ENCODE measurements at places on chromosomes 2 and 18.

DNA sequence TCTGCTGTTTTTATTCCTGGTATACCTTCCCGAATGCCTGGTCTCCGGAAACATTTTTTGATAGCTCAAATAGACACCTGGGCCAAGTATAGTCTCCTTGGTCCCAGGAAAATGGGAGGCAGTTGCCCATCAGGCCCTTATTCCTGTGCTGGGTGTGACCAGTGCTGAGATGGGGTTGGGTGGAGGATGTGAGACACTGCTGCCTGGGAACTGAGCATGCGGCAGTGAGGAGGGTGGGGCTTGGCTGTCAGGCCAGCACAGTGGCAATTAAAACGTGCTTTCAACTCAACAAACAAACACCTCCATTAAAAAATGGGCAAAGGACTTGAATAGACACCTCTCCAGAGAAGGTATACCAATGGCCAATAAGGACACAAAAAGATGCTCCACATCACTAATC is 12.5 kb downstream of the KLHL29 start:
- DNase-seq, result no peak

- DNase-seq, result no peak
Observed at GRCh38 chr2:127559454-127559853, 24.0 kb downstream of the MYO7B start.

DNA sequence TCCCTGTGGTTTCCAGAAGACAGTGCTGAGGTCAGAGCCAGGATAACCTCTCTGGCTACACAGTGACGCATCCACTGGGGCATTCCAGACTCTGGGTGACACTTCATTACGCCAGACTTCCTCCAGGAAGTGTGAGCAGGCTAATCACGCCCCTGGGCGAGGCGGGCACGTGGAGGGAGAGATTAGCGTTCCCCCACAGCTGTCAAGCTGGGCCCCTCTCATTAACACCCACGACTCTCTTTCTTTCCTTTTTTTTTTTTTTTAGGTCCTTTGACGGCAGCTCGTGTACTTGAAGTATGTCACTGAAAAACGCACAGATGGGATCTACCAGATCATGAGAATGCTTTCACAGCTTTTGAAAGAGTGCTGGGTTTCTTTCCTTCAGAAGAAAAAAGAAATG is 274.6 kb downstream of the AFF3 start:
- DNase-seq, result no peak

DNA sequence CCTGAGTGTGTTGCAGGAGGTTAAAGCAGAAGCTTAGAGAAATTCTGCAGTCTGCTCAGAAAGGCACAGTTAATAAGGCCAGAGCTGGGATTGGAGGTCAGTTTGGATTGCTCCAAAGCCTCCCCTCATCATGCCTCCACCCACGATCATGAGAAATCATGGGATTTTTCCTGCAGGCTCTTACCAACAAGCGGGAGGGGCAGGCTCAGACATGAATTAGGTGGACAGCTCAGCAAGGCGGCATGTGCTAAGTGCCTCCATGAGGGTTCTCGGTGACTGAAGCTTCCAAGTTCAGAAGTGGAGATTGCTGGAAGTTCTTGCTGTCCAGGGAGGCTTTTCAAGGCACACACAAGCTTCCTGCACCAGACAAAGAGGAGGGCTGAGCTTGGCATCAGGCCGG is 163.8 kb downstream of the SETBP1 start:
- DNase-seq, result no peak

- DNase-seq, result no peak
Observed at GRCh38 chr2:166568409-166568808, 74.4 kb upstream of the SCN7A start.

All from AG09309 (cell line).